A549 (cell line): ENCODE measurements at places on chromosomes 12 and 14. TPM values are rescaled to one million over a fixed set of nuclear protein-coding genes. Genes with fewer than 3 reads are reported as not detected.

Gene LUM
- 0.58 to 1.2 TPM (median 0.84 TPM) in 3 replicates for polyA plus RNA-seq

Gene NUP37
- 98.0 to 103 TPM (median 101 TPM) in 3 replicates for polyA plus RNA-seq

Gene SCN8A
- polyA plus RNA-seq = 1.8 to 2.2 TPM (median 2.1 TPM) in 3 replicates

DNA sequence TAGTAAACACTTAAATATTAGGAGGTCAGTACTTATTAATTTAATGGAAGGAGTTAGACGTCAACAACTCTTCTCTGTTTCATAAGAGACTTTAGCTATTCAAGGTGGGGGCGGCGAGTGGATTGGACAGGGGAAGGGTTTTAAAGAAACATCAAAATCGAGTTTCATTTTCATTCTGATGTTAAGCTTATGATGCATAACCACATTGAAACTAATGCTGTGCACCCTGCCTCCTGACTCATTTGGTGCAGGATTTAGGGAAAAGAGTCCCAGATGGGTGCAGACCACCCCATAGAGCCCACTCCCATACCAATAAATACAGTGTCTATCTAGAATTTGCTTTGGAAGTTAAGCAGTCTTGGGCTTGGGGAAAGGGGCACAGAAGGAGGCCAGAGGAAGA lies 7.4 kb downstream of the ZBTB39 start:
- DNase-seq = no peak

GRCh38 chr12:118840399-118840798 lies 140.9 kb upstream of the SRRM4 start:
- peak; percentile 10 for DNase-seq

GRCh38 chr12:1099158-1099557 lies 108.1 kb downstream of the ERC1 start:
- no peak for DNase-seq

- DNase-seq = no peak
Observed at GRCh38 chr12:98579835-98580234, 13.7 kb upstream of the SLC25A3 start.

DNA sequence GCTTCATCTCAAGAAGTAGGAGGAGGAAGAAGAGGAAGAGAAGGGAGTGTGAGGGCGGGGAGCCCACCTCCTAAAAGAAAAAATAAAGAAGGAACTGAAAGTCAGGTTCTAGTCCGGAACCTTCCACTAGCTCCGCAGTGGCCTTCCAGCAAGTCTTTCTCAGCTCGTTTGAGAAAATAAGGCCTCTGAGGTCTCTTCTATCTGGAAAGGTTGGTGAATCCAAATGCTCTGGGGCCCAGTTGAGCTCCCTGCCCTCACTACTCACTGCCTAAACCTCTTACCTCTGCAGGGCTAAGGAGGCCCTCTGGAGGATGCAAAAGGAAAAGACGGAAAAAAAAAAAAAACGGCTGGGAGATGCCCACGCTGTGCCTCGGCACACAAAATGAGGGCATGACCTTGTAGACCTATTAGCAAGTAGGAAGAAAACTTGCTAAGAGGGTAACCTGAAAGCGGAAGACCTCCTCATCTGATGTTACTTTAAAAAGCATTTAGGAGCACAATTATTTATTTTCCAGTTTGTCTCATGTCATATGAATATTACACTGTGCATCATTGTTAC lies 35.9 kb downstream of the FBLN5 start:
- peak; percentile 68 for DNase-seq

DNA sequence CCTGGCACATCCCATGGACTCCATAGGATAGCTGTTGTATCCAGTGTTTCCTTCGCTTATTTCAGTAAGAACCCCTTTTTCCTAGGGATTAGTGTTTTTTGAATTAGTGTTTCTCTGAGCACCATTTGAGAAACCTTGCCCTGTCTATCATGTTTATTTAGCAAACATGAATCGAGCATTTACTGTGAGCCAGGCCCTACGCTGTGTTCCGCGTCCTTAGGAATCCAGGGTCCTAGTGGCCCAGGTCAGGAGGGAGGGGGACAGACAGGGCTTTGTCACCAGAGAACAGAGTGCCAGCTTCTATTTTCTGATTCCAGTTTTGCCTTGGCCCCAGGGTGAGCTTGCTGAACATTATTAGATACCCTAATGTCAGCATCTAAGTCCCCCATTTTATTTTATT lies 2.5 kb downstream of the TEAD4 start:
- DNase-seq = no peak
